ENCODE measurements at places on chromosomes 12 and 14. TPM values are rescaled to one million over a fixed set of nuclear protein-coding genes. Genes with fewer than 3 reads are reported as not detected.

The RNASE7 gene
- not detected for polyA plus RNA-seq

The CGRRF1 gene
- 2.2 TPM for polyA plus RNA-seq

The ADCY6 gene
- not detected for polyA plus RNA-seq

The CIPC gene
- 4.4 TPM for polyA plus RNA-seq

- H3K4me3 ChIP-seq, result no peak overlapping the region
- no peaks in the 10 kb centered on the region for H3K36me3 ChIP-seq
- H3K27ac ChIP-seq, result no peak overlapping the region
- H3K27me3 ChIP-seq, result no peaks in the 10 kb centered on the region
- no peak for DNase-seq
These were observed 183.3 kb upstream of the SEL1L start for GRCh38 chr14:81716953-81717352.

GRCh38 chr14:83320837-83321236 lies 1787.2 kb upstream of the SEL1L start:
- no peaks in the 10 kb centered on the region for H3K27me3 ChIP-seq
- H3K36me3 ChIP-seq, result no peaks in the 10 kb centered on the region
- no peak for DNase-seq
- H3K4me3 ChIP-seq, result no peak overlapping the region

DNA sequence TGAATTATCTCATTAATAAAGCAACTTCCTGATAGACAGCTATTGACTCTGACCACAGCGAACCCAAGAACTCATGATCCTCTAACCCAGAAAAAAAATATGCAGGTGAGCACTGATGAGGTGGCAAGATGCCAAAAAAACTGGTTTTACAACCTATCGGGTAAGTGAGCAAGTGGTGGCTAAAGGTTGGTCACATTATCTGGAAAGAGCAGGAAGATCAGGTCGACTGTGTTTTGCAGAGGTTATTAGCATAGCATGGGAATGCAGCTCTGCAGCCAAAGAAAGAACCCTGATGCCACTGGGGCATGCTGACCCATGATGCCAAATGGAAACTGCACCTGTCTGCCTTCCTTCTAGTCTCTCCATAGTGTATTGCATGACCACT lies 23.5 kb downstream of the BHLHE41 start:
- DNase-seq, result no peak
- H3K27me3 ChIP-seq, result no peaks in the 10 kb centered on the region
- no peaks in the 10 kb centered on the region for H3K4me1 ChIP-seq
- no peaks in the 10 kb centered on the region for H3K36me3 ChIP-seq
- no peak overlapping the region for H3K27ac ChIP-seq
- H3K4me3 ChIP-seq, result no peak overlapping the region

DNA sequence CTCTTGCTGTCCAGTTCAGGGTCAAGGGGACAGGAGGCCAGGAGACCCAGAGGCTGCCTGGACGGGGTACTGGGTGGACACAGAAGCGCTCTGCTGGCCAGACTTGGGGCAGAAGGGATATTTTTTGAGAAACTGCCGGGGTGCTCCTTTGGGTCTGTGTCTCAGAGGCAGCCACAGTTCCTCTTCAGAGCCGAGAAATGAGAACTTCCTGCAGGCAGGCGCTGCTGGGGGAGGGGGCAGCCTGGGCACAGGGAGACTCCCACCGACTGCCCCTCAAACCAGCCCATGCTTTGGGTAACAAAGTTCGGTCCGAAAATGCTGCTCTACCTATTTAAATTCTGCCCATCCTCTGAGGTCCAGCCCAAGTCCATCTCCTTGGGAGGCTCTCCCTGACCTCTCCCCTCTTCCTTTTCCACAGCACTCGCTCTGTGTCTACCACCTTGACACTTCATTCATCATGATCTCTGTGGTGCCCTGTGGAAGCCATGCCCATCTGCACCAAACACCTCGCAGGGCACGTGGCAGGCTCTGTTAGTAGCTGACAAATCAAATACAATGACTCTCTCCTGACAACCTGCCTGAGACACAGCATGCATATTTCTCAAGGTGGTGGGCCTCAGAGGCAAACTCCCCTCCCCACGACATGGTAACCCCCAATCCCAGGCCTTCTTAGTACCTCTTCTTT lies 16.4 kb downstream of the HDAC7 start:
- H3K4me3 ChIP-seq, result peak overlapping the region; percentile 53
- H3K36me3 ChIP-seq, result peaks cover 36% of the 10 kb centered on the region
- peaks cover 75% of the 10 kb centered on the region for H3K4me1 ChIP-seq

DNA sequence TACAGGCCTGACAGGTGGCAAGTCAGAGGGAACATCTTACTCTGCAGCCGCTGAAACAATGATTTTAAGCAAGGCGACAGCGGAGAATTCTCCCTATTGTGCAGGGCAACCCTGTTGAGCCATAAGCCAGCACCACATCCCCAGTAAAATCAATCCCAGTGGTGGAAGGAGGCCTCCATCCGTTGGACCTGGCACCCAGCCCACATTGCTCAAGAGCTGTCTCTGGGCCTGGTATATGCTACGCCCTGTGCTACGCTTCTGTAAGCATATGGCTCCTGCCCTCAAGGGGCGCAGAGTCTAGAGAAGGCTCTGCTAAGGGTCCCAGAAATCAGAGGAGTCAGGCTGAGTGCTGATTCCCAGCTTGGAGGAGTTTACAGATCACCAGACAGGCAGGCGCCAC lies 265.5 kb downstream of the CACNA1C start:
- H3K4me3 ChIP-seq, result no peak overlapping the region
- H3K27ac ChIP-seq, result no peak overlapping the region
- DNase-seq, result no peak
- no peaks in the 10 kb centered on the region for H3K36me3 ChIP-seq
- peaks cover 12% of the 10 kb centered on the region for H3K4me1 ChIP-seq

DNA sequence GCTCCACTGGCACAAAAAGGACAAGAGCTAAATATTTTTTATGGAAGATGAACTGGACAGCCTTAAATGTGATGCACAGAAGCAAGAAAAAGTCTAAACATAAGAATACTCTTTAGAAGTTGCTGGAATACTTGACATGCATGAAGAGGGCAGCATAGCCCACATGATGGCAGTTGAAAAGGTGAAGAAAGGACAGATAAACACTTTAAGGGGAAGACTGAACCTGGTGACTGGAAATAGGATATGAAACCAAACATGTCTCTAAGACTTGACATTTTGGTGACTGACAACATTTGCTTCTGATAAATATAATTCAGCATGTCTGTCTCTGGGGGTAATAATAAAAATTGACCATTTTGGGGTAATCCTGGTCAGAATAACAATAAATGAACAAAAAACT lies 273.1 kb downstream of the CCDC91 start:
- DNase-seq, result no peak
- H3K27me3 ChIP-seq, result no peaks in the 10 kb centered on the region
- H3K36me3 ChIP-seq, result peaks cover 5% of the 10 kb centered on the region
- no peaks in the 10 kb centered on the region for H3K4me1 ChIP-seq

DNA sequence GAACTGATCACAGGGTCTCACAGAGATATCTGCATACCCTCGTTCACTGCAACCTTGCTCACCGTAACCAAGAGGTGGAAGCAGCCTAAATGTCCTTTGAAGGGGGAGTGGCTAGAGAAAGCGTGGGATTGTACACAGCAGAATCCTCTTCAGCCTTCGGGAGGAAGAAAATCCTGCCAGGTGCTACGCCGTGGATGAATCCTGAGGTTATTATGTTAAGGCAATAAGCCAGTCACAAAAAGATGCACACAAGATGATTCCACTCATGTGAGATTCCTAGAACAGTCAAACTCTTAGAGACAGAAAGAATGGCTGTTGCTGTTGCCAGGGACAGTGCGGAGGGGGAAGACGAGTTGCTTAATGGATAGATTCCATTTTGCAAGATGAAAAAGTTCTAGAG lies 39.6 kb upstream of the SFSWAP start:
- H3K4me1 ChIP-seq, result peaks cover 26% of the 10 kb centered on the region
- peaks cover 3% of the 10 kb centered on the region for H3K27me3 ChIP-seq
- no peaks in the 10 kb centered on the region for H3K36me3 ChIP-seq
- H3K27ac ChIP-seq, result no peak overlapping the region

DNA sequence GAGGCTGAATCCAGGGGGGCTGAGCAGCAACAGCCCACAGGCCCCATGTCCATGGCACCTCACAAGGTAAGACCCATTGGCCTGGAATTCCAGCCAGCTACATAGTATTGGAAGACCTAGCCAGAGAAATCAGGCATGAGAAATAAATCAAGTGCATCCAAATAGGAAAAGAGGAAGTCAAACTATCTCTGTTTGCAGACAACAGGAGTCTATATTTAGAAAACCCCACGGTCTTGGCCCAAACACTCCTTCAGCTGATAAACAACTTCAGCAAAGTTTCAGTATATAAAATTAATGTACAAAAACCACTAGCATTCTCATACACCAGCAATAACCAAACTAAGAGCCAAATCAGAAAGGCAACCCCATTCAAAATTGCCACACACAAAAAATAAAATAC lies 16.9 kb downstream of the PDE6H start:
- H3K27ac ChIP-seq, result peak overlapping the region; percentile 40
- H3K36me3 ChIP-seq, result no peaks in the 10 kb centered on the region
- H3K4me3 ChIP-seq, result no peak overlapping the region

DNA sequence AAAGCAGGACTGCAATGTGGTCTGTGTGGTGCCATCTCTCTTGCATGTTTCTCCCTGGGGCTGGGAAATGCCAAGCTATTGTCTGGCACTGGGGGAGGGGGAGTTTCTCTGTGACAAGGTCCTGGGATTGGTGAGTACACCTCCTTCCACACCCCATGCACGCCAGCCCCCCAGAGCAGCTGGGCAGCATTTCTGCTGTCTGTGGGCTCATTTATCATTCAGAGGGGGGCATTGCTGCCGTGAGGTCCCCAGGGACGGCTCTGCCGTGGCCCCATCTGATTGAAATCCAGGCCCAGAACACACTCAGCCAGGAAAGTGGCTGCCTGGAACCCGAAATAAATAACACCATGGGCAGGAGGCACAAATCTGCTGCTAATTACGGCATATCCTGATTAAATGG lies 12.6 kb upstream of the FAM222A start:
- H3K27ac ChIP-seq, result no peak overlapping the region
- H3K4me1 ChIP-seq, result no peaks in the 10 kb centered on the region
- no peaks in the 10 kb centered on the region for H3K27me3 ChIP-seq
- H3K36me3 ChIP-seq, result no peaks in the 10 kb centered on the region
- DNase-seq, result no peak
